Natural killer cell treated with Interleukin-12 subunit alpha and Interleukin-12 subunit beta and Interleukin-15 and Interleukin-18, amount 100 ng/mL, for 72 hours (primary cell): ENCODE measurements at places on chromosomes 1 and 21. TPM values are rescaled to one million over a fixed set of nuclear protein-coding genes. Genes with fewer than 3 reads are reported as not detected.

- no peak for DNase-seq
Measured at GRCh38 chr1:115452600-115453329, 114.7 kb upstream of the NGF start.

DNA sequence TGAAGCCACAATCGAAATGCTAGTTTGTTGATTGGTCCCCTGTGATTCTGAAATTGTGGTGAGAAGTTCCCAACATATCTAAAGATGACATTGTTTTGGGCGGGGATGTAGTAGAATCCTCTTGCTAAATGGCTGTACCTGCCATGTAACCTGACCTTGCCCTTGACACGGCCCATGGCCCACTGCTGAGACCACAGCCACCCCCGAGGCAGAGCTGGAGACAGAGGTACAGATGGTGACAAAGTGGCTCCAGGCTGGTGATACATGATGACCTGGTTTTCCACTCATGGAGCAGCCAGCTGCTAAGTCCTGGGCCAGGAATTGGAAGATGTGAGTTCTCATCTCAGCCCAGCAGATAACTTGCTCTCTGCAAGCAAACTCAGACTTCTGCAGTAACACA lies 226.5 kb downstream of the FOXD2 start:
- DNase-seq = no peak

GRCh38 chr21:29326914-29327554 lies 28.3 kb downstream of the BACH1 start:
- no peak for DNase-seq

DNA sequence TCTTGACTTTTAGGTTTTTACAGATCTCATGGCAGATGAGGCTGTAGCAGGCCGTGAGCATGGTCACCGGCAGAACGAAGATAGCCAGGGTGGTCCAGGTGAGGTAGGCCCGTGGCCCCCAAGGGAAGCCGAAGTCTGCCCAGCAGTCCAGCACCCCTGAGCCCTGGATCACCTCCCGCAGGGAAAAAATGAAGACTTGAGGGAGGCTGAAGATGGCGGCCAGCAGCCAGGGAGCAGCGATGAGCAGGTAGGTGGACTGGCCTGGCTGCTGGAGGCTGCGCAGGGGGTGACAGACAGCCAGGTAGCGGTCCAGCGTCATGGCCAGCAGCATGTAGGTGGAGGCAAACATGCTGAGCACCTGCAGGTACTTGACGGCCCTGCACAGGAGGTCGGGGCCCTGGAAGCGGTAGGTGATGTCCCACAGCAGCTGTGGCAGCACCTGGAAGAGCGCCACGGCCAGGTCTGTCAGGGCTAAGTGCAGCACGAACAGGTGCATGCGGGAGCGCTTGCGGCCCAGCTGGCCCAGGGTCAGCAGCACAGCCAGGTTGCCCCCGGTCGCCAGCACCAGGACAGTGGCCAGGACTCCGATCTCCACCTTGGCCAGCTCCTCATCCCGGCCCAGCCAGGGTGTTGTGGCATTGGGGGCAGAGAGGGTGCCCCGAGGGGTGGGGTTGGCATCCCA lies 856 bp downstream of the AVPR1B start:
- no peak for DNase-seq

GRCh38 chr1:6111991-6112689 lies 66.5 kb downstream of the KCNAB2 start:
- no peak for DNase-seq

DNA sequence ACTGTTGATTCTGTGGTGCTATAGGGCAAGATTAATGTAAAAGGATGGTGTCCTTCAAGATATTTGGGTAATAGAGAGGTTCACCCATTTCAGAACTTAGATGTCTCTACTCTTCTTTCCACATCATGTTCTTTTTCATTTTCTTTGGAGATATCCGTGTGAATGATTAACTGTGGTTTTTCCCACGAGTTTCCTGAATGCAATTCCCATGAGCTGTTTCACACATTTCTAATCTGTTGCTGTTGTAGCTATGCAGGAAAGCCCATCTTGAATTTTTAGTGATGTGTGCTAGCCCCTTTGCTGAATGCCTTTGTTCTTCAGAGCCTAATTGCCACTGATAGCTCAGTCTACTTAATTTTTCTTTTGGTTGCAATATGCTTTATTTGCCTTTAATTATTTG lies 27.6 kb downstream of the SNX27 start:
- no peak for DNase-seq

DNA sequence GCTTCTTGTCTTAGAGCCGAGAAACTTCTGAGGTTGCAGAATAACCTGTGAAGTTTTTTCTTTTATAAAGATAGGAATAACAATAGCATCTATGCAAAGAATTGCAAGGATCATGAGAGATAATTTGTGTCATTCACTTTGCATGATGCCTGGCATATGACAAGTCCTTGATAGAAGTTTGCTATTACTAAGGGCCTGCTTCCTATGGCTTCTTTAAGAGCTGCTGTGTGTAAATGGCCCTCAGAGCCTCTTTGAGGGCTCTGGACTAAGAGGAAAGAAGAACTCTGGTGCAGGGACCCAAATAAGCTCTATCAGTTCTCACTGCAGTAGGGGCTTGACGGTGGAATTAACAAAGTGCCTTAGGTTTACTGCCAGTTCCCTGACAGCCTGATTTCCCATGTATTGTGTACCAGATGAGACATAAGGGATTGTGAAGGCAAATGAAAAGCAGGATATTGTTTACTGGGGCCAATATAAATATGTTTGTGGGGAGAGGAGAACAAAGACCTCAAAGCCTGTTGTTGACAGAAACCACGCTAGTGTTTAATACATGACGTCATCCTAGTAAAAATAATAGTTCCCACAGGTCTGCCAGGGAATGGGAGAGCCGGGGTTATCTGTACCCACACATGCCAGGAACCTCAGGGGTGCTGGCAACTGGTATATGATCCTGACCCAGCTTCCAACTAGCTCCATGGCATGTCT lies 131.2 kb upstream of the UBE2U start:
- no peak for DNase-seq

DNA sequence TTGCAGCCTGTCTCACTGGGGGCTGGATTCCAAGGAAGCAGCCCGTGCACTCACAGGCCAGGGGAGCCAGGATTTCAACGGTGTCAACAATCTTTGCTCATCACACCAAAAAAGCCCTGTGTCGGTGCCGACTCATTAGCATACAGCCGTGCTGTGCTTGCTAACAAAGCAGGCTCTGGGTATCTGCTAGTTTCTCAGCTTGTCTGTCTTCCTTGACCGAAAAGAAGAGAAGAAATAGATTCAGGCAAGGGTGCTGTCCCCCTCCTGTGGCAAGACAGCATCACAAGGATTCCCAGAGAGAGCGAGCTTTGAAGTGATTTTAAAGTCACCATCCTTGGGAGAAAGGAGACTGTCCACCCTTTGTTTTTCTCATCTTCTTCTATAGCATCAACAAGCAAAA lies 214.7 kb downstream of the SDCCAG8 start:
- no peak for DNase-seq

GRCh38 chr1:32944180-32944579 lies 20.4 kb downstream of the RNF19B start:
- no peak for DNase-seq

DNA sequence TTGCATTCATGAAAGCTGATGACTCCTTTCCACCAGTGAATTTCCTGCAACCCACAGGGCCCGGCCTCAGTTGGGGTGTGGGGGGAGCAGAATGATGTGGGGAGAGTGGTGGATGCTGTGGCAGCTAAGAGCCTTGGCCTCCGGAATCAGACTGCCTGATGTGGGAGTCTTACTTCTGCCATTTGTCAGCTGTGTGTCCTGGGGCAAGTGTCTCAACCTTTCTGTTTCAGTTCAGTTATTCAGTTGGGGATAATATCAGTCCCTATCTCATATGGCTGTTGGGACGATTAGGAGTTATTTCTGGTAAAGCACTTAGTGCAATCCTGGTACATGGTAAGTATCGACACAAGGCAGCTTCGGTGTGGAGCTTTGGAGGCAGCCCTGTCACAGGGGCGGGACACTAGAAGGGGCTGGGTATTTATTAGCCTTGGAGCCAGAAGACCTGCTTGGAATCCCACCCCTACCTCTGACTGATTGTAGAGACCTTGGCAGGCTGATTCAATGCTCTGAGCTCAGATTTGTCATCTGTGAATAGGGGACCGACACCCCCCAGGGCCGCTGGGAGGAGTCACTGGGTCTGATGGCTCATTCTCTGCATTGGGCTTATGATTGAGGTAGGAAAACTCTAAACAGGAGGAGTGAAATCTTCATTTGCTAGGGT lies 19.6 kb downstream of the ARHGEF10L start:
- no peak for DNase-seq

- DNase-seq = no peak
Measured at GRCh38 chr1:153344718-153345025, 4.0 kb downstream of the PGLYRP4 start.

GRCh38 chr1:209886219-209886536 lies 51.8 kb upstream of the SYT14 start:
- no peak for DNase-seq

- DNase-seq = no peak
Measured at GRCh38 chr1:96550061-96550460, 171.5 kb upstream of the PTBP2 start.

DNA sequence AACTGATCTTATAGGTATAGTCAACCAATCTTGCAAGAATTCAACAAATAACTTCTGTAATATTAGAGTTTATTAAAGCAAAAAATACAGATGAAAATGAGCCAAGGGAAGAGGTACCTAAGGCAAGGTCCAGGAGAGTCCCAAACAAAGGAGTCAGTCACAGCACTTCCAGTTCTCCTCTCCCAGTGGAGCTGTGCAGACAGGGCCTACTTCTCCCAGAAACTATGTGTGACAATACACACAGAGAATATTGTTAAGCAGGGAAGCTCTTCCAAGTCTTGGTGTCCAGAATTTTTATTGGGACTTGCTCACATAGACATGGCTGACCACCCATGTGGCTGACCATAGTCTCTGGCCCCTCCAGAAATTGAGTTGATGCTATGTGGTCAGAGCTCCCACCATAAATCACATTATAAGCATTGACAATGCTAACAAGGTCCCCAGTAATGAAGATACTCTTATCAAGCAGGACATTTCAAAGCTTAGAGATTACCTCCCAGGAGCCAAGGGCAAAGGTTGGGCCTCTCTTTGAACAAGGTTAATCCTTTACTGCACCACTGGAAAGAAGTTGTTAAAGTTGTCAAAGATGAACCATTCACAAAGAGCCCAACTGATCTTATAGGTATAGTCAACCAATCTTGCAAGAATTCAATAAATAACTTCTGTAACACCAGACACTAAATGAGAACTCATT lies 3.5 kb upstream of the CD244 start:
- DNase-seq = no peak

- DNase-seq = no peak
Measured at GRCh38 chr1:43177691-43178090, 5.6 kb downstream of the CFAP57 start.

DNA sequence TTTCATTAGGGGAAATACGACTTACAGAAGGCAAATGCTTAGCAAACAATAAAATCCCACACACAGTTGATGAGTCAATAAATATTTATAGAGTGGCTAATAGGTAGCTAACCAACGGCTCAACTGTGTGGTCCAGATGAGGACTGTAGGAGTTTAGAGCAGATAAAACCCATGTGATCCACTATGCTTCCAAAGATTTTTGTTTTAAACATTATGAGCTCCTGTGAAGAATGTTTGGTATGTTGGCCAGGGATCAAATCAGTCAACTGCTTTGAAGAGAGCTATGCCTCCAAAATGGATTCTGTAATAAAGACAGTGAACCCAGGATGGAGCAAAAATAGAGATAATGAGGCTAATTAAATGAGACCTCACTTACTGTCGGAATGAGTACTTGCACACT lies 72.3 kb upstream of the COL11A1 start:
- DNase-seq = no peak

DNA sequence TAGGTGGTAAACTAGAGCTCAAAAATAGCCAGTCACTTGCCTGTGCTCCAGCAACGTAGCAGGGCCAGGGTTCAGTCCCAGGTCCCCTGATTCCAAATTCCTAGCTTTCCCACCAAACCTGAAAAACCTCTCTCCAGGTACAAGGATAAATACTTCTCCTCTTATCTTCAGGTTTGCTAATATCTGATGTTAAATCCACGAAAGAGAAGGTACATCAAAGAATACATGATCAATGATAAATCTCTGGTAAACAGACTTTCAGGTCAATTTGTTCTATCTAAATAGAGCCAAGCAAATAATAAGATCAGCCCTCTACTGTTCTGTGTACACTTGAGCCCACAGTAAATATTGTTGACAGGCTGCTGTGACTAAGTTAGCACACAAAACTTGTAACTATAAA lies 52.1 kb upstream of the AKT3 start:
- DNase-seq = no peak

GRCh38 chr1:24070821-24071393 lies 41.0 kb downstream of the MYOM3 start:
- DNase-seq = no peak

DNA sequence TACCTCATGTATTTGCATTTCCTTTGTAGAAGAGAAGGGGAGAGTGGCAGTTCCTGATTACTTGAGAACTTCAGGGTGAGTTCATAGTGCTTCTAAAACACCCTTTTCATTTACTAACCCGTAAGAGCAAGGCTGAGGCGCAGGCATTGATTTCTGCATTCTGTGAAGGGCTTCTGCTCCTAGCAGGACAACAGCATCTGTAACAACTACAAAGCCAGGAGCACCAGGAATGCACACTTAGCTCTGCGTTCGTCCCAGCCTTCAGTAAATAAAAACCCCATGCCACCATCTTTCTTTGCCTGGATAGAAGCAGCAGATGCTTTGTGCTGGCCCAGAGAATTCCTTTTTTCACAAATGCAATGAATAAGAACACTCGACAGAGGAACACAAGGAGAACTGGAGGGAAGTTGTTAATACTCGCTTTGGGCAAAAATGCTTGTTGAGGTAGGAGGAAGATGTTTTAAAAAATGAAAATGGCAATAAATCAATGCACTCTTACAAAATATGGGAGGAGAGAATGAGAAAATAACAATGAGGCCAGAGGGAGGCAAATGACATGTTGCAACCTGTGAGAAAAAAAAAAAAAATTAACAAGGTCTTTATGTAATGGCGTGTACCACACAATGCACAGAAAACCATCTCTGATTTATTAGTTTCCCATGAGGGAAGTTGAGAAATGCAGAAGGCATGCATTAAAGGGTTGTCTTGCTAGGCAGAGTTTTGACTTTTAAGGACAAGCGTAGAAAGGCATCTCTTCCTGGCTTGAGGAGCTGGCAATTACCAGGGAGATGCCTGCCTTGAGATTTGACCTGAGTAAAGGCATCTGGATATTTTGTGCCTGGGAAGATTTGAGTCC lies 418.8 kb downstream of the DISC1 start:
- DNase-seq = no peak

DNA sequence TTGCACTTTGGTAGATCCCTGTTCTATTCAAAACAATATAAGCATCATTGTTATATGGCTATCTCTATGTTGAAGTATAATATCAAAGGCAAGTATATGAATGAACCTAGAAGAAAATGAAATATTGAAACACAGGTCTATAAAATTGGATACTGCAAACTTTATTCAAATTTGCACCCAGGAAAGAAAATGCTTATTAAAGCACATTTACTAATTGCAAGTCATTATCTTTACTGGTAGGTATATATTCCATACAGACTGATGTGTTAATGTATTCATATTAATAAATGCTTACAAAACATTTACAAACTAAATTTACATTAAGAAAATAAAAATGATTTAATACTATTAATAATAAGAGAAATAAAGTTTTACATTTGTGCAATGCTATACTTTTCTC lies 469.8 kb downstream of the NCAM2 start:
- DNase-seq = no peak

RAB25 gene
- total RNA-seq = not detected

FAAH gene
- total RNA-seq = 4.1 TPM

IRF6 gene
- 1.5 TPM for total RNA-seq

LCE2A gene
- not detected for total RNA-seq

TEX50 gene
- total RNA-seq = not detected

C1orf185 gene
- not detected for total RNA-seq

SLC9C2 gene
- not detected for total RNA-seq

CXADR gene
- not detected for total RNA-seq

CCDC190 gene
- not detected for total RNA-seq

TNFRSF14 gene
- total RNA-seq = 118 TPM

RIIAD1 gene
- total RNA-seq = not detected
